ENCODE measurements at places on chromosomes 4 and X.

DNA sequence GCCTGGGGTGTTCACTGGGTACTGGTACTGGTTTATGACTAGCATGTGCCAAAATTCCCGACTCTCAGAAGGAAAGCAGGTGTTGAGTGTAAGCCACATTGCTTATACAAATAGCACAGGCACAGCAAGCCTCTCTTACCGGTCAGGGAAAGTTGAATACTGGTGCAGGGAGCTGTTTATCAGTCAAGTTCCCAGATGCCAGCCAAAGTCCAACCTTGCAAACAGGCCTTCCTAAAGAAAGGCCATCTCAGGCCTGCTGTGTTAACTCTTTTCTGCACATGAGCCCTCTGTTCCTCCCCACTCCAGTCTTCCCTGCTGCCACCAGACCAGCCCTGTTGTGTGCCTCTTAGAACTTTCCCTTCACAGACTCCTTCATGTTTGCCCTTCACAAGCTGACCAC, 34.2 kb downstream of the PKD2 start:
- no peak for DNase-seq

DNA sequence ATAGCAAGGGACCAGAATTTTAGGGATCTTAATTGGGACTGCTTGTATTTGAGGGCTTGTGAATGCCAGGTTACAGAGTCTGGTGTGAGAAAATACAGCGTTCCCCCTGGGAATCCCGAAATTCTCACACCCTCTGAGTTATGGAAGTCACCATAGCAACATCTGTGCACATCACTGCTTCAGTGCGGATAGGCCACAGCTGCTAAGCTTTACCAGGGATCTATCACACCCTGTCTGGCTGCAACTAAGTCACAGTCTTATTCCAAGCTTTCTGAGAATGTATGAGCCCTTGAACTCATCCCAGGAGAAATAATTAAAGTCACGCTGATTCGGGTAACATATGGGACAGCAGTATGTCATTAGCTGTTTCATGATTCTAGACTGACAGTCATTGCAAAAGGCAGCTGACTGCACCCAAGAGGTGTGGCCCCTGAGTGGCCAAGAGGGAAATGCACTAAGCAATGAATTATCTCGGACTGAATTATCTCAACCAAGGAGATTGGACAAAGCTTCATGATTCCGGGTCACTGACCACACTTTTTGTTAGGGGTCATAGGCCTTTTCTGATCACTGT, 46.7 kb upstream of the BTC start:
- DNase-seq = peak; percentile 73

- no peak for DNase-seq
Measured at GRCh38 chr4:76545226-76545884, 110.3 kb downstream of the SHROOM3 start.

- DNase-seq = peak; percentile 52
Measured at GRCh38 chr4:85681221-85681657, 206.3 kb downstream of the ARHGAP24 start.

DNA sequence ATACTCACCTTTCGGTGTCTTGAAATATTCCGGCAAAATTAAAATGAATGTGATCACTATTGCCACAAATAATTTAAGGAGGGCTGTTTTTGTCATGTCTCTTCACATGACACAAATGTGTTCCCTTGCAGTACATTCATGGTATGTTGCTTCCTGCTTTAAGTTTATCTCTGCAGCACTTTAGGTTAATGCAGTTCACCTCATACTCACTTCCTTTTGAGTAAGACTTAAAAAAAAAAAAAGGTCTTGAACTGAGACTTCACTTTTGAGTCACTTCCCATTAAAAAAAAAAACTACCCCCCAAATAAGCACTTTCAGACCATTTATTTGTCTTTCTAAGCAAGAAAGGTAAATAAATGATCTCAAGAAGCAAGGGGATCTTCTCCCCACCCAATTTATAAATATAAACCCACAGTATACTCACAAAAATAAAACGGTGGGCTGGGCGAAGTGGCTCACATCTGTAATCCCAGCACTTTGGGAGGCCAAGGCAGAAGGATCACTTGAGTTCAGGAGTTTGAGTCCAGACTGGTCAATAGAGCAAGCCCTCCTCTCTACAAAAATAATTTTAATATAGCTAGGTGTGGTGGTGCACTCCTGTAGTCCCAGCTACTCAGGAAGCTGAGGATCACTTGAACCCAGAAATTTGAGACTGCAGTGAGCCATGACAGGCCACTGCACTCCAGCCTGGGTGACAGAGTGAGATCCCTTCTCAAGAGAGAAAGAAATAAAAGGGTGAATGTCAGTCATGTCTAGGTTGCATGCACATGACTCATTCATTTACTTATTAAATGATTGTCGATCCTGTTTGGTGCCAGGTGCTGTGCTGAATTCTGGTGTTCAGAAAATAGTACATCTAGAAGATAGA, at the start of gene TMEM156:
TSS of gene TMEM156 (minus strand) at position 192 of the 868 bp plus-strand sequence. CDS start at position 96, 96 bp downstream.
- DNase-seq = no peak

Measured in eye (tissue), 1 donor.